Esophagus muscularis mucosa (tissue), 4 donors: ENCODE measurements at places on chromosomes 2 and 18. TPM values are rescaled to one million over a fixed set of nuclear protein-coding genes. Genes with fewer than 3 reads are reported as not detected.

- DNase-seq: peak; percentile 88
Observed at GRCh38 chr2:237141571-237142051, 55.9 kb downstream of the COPS8 start.

The PDCD1 gene
- 2.5 TPM for total RNA-seq

DNA sequence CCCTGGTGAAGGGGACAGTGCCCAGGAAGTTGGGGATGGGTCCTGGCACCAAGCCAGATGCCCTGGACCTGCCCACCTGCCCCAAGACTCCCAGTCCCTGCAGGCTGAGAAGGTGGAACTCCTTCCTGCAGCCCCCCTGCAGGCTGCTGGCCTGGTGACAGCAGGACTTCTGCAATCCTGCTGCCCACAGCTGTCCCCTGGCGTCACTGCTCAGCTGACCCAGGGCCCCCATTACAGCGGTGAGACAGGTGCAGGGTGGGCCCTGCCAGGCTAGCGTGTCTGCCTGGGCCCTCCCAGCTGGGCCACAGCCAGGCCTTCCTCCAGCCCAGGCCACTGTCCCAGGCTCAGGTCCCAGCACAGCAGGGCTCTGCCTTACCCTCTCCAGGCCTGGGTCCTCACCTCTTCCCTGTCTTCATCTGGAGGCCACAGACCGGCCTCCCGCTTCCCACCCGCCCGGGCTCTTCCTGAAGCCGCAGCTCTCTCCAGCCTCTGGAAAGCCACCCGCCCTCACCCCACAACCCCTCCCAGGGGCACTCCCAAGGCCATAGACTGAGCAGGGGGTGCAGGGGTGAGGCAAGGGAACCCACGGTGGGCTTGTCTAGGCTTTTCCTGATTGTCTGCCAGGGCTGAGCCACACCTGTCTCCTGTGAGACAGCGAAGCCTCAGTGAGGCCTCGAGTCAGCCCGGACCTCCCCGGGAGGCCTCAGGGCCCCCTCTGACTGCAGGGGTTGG is 8.8 kb upstream of the ERFE start:
- no peak for DNase-seq

- no peak for DNase-seq
Observed at GRCh38 chr2:55811048-55811447, 112.5 kb downstream of the EFEMP1 start.

GRCh38 chr2:29241955-29242565 is 126.8 kb downstream of the CLIP4 start:
- DNase-seq: no peak
